Amygdala (tissue), 56 donors: ENCODE measurements at places on chromosomes 1 and 21.

- no peak for DNase-seq
These were observed 15.9 kb upstream of the FASLG start for GRCh38 chr1:172642970-172643369.

GRCh38 chr1:237261198-237261597, 219.2 kb downstream of the RYR2 start:
- DNase-seq = no peak

DNA sequence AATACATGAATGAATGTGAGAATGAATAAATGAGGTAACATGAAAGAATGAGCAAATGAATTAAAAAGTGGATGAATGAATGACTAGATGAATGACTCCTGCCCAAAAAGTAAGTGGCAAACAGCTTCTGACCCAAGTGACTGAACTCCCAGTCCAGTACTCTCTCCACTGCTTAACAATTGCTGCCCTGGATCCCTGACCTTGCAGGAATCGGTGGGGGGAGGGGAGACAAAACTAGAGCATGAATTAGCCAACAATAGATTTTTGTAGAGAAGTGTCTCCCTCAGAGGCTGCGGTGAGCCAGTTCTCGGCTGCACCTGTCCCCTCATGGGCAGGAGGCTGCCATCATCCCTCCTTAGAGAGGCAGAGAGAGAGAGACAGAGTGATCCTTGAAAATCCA, 5.9 kb upstream of the GRIK3 start:
- no peak for DNase-seq

DNA sequence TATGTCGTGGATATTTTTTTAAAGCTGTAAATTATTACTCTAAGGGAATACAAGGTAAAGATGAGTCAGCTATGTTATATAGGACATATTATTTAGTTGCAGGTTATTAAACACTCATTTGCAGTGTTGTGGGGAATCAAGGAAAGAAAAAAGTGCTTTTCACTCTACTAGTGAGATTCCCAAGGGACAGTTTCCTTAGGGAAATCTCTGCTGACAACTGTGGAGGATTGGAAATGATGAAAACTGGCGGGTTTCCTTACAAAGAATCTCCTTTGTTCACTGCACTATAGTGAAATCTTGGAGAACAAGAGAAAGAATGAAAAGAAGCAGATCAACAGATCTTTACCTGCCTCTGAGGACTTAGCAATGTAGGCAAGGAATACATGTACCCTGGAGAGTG, 24.5 kb upstream of the TRIM45 start:
- no peak for DNase-seq

DNA sequence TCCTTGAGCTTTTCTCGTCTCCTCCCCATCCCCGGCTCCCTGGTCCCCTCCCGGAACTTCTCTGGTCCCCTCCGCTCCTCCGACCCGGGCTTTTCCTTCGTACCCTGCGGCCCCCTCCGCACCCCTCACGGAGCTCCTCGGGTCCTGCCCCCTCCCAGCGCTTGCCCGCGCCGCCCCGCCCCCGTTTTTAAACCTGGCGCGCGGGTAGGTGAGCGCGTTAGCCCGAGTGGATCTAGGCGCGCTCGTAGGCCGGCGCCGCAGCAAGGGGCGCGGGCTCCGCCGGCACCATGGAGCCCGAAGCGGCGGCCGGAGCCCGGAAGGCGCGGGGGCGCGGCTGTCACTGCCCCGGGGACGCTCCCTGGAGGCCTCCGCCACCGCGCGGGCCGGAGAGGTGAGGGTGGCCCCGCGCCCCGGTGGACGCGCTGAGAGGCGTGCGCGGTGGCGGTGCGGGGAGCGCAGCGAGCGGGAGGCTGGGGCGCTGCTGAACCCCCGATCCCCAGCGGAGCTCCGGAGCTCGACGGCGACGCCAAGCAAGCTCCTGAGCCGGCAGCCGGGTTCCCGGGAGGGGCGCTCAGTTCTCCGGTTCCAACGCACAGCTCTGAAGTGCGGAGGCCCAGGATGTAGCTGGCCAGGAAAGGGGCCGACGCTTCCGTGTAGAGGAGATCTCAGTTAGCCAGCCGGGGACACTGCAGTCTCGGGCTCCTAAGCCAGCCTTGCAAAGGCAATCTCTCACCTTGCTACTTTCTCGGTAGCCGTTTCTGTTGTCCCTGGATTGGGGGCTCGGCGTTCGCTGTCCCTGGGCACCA, at the start of gene RIPPLY3:
Gene RIPPLY3, plus strand, starts transcription at position 217 of the 806 bp plus-strand sequence. Its CDS starts 71 bp downstream, at position 288.
- no peak for DNase-seq

DNA sequence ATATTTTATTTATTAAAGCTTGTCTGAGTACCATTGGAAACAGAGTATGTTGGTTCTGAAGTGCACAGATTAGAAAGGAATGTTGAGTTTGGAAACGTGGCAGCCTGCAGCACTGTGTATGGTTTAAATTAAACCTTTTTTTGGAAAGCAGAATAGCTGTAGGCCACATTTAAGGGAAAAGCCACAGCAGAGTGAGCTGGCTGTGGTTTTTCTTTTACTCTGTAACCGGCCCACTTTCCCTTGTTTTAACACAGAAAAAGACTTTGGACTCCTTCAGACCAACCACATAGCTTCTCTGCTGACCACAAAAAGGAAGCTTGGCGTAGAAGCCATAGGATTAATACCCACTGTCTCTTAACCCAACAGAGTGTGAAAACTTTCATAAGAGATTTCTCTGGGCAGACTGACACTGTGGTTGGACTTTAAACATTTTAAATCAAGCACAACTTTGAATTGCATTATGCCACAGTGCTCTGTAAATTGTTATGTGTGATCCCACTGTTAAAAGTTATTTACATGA, 75.2 kb downstream of the NFIA start:
- no peak for DNase-seq

DNA sequence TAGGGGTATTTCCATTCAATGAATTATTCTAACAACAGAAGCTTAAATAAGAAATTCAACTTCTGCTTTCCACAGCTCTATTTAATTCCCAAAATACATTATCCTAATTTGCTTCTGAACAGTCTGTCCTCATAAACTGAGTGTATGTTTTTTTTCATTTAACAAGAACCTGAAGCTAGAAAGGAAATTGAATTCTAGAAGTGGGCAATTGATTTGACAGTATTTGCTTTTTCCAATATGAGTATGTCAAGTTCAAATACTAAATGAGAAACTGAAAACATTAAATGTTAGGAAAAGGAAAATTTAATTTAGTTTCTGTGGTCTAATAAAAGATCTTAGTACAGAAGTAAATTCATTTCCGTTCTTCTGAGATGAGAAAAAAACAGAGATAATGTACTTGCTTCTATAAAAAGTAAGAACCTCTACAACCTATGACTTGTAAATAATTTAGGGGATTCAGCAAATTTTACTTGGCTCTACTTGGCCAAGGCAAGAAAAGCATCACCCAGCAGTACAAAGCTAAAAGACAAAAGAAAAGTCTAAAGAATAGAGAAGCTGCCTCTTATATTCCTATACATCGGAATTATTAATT, 31.1 kb downstream of the RAB3GAP2 start:
- no peak for DNase-seq

GRCh38 chr1:2891923-2892448, 90.5 kb upstream of the TTC34 start:
- no peak for DNase-seq
